ENCODE measurements at places on chromosomes 5 and 9.
A peak's percentile ranks its signal among the peaks of the same experiment; 100 is the strongest.

DNA sequence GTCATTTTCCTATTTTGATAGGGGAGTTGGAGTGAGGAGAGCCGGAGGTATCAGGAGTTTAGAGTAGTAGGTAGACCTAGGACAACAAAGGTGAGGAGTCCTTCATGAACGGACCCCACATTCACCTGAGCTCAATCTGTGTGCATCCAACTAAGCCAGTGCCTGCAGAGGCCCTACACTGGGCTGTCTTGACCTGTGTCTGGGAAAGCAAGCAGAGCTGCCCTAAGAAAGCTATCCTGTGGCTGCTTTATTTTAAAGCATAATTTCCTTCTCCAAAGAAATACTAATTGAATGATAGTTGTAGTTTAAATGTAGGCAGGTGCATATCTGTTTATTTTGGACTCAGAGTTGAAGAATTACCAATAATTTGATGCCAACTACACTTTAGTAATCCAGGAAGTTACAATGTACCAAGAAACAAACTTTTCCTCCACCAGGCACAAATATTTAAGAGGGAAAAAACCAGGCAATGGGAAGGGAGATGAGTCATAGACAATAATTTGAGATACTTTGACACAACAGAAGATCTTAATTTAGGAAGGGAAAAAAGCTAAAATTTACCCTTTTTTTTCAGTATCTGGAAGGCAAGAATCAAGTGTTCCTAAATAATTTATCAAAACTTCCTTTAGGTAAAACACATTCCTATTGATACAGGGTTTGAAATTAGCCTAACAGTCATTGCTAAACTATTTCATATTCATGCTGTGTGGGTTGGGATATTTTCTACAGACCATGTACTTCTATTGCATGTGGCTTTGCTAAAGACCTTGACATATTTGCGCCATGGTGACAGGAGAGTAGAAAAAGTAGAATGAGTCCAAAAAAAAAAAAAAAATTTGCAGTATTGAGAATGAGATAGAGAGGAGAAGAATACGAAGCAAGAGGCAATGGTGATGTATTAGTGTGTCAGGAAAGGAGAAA lies 376.6 kb upstream of the TUSC1 start:
- DNase-seq: no peak

- DNase-seq: no peak
These were observed 403.5 kb downstream of the SPOCK1 start for GRCh38 chr5:137095597-137095996.

DNA sequence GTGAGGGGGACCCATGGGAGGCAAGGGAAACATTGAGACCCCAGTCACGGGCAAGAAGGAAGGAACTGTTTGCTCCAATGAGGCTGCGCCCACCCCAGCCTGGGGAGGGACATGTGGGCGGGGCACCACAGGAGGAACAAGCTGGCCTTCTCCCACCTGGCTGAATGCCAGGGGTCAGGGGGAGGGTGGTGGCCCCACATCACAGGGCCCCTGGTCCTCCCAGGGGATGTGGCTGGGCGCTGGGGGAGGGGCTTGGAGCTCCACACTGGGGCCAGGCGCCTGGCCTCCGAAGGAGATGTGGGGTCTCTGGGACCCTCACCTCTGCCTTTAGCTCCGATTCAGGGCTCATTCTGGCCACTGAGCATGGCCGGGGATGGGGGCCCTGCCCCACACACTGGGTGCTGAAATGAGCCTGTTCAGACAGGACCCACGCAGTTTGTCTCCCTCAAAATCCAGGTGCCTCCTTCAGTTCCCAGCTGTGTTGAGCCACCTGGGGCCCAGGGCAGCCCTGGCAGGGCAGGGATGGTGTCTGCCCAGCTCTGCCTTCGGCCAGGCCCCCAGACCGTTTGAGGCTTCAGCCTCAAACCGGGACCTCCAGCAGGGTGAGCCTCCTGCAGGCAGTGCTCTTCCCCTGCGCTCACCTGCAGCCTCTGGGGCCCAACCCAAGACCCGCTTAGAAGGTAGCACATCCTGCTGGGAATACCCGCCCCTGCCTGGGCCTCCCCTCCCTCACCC lies 33.2 kb upstream of the NOTCH1 start:
- DNase-seq: peak; percentile 18

- DNase-seq: no peak
These were observed 68.1 kb upstream of the RNF130 start for GRCh38 chr5:180139731-180140055.

Measured in CD4-positive, alpha-beta T cell treated with Interleukin-6 at 100 ng/mL for 8 hours (primary cell).